G401 (cell line): ENCODE measurements at places on chromosomes 2 and 18.
A peak's percentile ranks its signal among the peaks of the same experiment; 100 is the strongest.

GRCh38 chr2:55502590-55503141, 16.9 kb upstream of the CFAP36 start:
- no peak for DNase-seq

DNA sequence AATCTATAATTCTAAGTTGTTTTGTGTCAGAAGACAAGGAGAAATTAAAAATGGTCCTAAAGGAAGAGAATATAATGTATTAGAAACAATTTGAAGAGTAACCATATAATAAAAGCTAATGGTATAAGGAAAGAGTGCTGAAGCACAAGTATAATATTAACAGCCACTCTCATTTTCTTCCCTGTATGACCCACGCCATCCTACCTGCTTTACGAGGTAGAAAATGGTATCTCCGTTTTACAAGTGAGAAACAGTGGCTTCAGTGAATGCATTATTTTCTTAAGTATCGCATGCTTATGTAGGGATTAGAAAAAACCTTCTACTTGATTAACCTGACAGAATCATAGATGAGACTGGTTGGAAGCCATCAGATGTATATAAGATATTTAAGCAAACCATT, 266.2 kb downstream of the CCDC102B start:
- DNase-seq = no peak

GRCh38 chr2:54629914-54630857, 93.3 kb upstream of the EML6 start:
- DNase-seq = no peak

DNA sequence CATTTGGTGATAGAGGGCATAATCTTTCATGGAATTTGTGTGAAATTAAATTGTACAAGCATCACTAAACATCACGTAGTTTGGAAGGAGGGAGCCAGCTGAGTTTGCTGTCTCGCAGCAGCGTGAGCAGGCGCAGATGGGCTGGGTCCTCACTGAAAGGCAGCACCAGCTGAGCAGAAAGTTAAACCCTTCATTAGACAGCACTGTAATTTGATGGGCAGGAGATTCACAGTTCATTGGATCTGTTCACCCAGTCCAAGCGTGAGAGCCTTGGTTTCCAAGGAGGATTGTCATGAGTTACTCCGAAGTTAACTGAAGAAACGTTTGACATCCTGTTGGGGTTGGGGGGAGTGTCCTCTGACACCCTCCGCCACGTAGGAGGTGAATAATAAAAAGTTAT, 89.8 kb upstream of the NFATC1 start:
- no peak for DNase-seq

DNA sequence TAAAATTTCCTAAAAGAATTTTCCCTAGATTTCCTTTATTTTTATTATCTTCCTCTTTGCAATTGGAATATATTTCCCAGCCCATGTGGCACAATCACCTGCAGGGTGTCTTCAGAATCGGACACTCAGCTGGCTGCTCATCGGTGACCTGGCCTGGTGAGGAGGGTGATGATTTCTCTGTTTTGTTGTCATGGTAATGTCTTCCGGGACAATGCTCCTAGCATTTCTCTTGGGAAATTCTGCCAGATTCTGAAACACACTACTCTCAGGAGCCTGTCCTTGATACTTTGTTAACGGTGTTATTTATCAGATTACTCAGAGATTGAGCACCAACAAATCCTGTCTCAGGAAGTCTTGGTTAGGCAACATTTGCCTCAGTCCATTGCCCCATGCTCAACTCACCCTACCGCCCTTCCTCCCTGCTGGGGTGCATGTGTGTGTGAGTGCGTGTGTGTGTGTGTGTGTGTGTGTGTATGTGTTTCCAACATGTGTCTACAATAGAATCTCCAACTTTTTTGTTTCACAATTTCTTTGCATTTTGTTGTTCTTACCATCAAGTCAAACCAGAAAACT, 70.3 kb downstream of the MYT1L start:
- DNase-seq = peak; percentile 72

- no peak for DNase-seq
These were observed 126.8 kb upstream of the HS6ST1 start for GRCh38 chr2:128445523-128445900.

DNA sequence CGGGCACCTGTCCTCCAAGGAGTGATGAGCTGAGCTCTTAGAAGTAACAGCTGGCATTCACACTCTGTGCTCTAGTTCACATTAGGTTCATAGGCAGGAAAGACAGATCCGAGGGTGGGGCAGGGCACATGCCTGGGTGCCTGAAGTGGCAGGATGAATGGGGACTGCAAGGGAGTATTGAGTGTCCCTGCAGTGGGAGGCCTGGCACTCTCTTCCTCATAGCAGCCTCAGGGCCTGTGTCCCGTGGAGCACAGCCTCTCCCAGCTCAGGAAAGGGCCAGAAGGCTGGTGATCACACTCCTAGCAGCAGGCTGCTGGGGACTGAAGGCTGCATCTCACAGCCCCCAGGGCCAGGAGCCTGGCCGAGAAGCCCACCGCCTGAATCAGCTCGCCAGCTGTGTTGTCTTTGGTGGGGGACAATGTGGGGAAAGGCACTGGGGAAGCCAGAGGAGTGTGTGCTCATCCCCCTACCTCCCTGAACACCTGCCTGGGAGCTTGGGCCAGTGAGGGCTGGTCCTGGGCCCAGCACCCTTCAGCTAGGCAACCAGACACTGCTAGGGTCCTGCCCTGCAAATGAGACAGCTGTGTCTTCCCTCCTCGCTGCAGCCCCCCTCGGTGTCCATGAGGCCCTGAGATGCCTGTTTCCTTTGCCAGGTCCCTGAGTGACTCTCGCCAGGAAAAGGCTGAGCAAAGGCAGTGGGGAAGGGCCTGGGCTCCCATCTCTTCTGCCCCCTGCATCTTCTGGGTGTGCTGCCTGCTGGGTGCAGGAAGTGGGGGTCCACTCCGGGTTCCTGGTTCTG, 48.2 kb upstream of the HS6ST1 start:
- DNase-seq = no peak

DNA sequence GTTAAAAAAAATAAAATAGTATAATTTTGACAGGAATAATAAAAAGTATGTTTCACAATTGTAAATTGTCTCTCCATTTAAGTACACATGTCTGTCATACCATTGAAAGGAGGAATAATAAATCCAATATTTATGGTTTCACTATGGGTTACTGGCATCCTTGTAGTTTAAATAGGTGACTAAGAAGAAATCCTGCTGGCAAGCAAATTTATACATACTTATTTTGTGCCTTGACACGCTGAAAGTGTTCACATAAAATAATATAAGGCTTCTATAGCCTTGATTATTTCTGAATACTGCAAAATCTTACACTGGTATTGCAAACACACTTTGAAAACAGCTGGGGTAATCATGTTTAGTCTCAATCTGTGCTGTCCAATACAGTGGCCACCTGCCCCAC, 138.3 kb upstream of the ETAA1 start:
- no peak for DNase-seq

- DNase-seq = no peak
These were observed 98.8 kb downstream of the CTAGE1 start for GRCh38 chr18:22318745-22319407.

GRCh38 chr2:150081775-150082481, 405.5 kb downstream of the RND3 start:
- no peak for DNase-seq

DNA sequence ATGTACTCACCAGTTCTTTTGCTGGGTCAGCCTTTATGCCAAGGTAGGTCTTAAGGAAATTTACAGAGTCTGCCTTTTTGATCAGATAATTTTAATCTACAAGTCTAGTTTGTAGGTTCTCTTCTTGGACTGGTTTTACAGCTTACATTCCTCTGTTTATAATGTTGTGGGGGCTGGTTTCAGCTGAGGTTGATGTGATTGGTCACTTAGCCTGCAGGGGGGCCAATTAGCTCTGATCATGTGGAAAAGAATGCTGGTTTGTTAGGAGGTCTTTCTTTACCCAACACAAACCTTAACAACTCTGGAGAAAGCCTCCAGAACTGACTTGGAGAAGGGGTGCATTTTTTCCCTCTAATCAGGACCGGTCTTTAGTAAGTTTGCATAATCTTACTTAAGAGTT, at the start of gene KCNJ13:
Gene KCNJ13, minus strand, starts transcription at position 131 of the 400 bp plus-strand sequence. CDS start 5,203 bp downstream, outside the sequence.
- DNase-seq = no peak

DNA sequence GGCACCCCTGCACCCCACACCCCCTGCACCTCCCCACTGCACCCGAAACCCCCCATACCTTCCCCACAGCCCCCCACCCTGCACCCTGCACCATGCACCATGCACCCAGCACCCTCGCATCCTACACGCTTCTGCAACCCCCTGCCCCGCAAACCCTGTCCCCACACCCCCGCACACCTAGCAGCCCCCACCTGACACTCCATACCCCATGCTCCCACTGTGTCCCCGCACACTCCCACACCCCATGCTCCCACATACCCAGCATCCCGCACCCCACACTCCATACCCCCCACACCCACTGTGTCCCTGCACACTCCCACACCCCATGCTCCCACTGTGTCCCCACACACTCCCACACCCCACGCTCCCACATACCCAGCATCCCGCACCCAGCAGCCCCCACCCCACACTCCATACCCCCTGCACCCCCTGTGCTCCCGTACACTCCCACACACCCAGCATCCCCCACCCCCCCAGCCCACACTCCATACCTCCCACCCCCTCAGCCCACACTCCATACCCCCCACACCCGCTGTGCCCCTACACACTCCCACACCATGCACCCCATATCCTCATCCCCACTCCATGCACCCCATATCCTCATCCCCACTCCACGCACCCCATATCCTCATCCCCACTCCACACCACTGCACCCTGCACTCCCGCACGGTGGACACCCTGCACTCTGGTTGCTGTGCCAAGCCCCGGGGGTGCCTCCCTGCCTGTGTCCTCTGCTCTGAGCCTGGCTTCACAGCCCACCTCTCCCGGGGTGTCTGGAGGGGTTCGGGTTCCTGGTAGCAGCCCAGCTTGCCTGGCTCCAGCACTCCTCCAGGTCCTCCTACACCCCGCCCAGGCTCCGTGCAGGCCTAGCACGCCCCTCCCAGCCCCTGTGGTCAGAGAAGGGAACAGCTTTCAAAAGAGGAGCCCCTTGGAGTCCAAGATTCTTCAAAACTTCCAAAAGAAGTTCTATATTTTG, 93.9 kb upstream of the CTDP1 start:
- DNase-seq = no peak

DNA sequence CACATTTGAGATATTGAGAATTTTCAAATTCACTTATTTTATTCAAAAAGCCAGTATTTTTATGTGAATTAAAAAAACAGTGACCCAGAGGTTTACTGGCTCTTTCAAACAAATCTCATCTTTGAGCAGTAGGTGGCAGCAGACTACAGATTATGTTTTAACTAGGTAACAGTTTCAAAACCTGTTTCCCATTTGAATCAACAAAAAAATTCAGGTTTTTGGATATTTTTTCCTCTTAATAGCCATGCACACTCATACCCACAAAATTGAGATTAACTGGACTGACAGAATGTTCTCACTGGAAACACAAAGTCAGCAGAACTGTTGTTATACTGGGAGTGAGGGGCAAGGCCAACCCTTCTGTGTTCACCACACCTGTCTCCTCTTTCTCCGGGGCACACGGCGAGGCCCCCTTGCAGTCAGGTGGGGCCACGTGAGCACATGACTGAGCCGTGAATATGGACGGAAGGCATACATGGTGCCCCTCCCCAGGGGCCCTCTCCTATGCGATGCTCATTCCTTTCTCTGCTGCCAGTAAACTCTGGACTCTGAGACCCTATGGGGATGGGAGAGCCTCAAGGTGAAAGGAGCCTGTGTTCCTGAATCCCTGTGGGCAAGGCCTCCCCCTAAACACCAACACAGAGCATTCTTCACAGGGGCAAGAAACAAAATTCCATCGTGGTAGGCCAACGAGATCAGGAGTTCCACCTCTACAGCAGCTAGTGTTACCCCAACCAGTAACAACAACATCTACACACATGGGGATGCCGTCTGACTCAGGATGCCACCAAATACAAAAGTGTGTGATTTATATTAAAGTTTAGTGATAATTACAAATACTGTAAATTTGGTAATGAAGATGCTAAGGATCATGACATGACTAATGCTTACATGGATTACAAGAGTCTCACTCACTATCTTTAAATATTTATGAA, 80.4 kb downstream of the LPIN2 start:
- peak; percentile 76 for DNase-seq
